ENCODE measurements at places on chromosomes 2 and 18. TPM values are rescaled to one million over a fixed set of nuclear protein-coding genes. Genes with fewer than 3 reads are reported as not detected.

Gene CAPN14
- 0.30 TPM for total RNA-seq

Gene GATA6
- not detected for total RNA-seq

Gene DSEL
- total RNA-seq, result 0.15 TPM

Gene SERPINE2
- 9.9 TPM for total RNA-seq

Gene CYTIP
- total RNA-seq, result 245 TPM

Gene ANKRD36B
- total RNA-seq, result 21.8 TPM

Gene IL1F10
- not detected for total RNA-seq

Gene UGT1A8
- not detected for total RNA-seq

Gene UGT1A10
- total RNA-seq, result not detected

Gene CTAGE1
- total RNA-seq, result not detected

Gene HNMT
- not detected for total RNA-seq

Gene LIMS3
- 0.59 TPM for total RNA-seq

Gene RNF25
- 21.9 TPM for total RNA-seq

Gene GPAT2
- 35.4 TPM for total RNA-seq

Gene GALNT14
- 1.2 TPM for total RNA-seq

Gene GALNT3
- total RNA-seq, result 3.0 TPM

Gene EGR4
- total RNA-seq, result 0.25 TPM

Gene SERPINB12
- total RNA-seq, result not detected

Gene NOL4
- total RNA-seq, result not detected

Gene CENPA
- total RNA-seq, result 27.8 TPM

Measured in activated CD8-positive, alpha-beta memory T cell treated with anti-CD3 and anti-CD28 coated beads for 36 hours (primary cell).